ENCODE measurements at places on chromosomes 4 and X.

DNA sequence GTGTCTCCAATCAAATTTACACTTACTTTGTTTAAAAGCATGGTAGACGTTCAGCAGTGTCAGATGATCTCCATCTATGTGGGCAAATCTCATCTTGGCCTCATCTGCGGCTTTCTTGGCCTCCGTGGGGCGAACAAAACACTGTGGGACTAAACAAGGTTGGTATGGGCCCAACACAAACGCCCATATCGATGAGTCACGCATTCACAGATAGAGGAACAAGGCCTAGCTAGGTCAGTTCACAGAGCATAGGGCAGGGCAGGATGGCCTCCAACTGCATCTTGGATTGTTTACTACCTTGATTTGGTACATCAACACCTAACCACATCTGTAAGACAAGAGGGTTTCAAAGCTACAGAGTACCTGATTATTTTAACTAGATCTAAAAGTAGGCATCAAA lies 47.3 kb downstream of the DHX15 start:
- no peak for DNase-seq

- DNase-seq = no peak
Observed at GRCh38 chr4:64230709-64231310, 178.4 kb downstream of the TECRL start.

- DNase-seq = no peak
Observed at GRCh38 chr4:6987588-6987961, 55.6 kb upstream of the TADA2B start.

DNA sequence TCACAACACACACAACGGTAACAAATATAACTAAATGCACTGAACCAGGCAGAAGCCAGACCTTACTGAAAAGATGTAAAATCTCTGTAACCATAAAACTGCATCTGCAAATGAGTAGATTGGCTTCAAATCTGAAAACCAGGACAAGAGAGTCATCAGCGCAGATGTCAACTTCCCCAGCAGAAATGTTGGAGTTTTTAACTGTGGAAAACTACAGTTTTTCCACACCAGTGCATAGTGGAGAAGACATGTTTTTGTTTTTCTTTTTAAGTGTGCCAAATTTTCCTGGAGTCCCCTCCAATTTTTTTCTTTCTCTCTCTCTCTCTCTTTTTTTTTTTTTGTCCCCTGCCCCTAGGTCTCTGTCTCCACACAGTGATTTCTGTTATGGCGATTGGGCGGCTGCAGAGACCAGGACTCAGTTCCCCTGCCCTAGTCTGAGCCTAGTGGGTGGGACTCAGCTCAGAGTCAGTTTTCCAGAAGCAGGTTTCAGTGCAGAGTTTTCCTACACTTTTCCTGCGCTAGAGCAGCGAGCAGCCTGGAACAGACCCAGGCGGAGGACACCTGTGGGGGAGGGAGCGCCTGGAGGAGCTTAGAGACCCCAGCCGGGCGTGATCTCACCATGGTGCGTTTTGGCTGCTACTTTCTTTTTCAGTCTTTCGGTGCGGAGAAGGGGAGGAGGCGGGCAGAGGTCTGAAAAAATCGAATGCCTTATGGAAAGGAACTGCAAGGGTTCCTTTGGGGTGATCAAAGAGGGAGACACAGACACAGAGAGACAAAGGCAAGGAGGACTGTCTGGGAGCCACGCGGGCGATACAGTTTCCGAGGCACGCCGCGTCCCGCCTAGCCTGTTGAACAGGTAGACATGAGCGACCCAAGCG lies at the start of gene GUCY1A1:
Gene GUCY1A1 (plus strand): TSS at position 505 of the 878 bp plus-strand sequence. CDS start 30,020 bp downstream, outside the sequence.
- no peak for DNase-seq

- DNase-seq = no peak
Observed at GRCh38 chr4:37715889-37716402, 29.8 kb upstream of the RELL1 start.

GRCh38 chr4:181890031-181890430 lies 353.2 kb upstream of the TENM3 start:
- no peak for DNase-seq

- no peak for DNase-seq
Observed at GRCh38 chrX:45860450-45860849, 659.8 kb upstream of the DIPK2B start.

DNA sequence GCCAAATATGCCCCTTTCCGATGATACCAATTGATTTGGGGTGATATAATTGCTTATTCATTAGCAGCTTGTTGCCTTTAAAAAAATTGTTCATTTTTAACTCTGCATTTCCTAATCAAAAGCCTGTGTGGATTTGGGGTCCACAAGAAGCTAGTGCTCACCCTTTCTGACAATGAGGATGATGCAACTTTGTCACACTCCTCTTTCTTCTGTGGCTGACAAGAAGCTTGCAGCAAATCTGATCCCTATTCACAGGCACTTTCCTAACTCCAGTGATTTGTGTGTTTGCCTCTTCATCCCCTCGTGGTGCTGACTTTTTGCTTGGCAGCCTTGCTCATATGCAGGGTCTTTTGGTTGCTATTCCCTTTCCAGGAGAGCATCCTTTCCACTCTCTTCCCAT lies 182.7 kb upstream of the LDB2 start:
- no peak for DNase-seq

DNA sequence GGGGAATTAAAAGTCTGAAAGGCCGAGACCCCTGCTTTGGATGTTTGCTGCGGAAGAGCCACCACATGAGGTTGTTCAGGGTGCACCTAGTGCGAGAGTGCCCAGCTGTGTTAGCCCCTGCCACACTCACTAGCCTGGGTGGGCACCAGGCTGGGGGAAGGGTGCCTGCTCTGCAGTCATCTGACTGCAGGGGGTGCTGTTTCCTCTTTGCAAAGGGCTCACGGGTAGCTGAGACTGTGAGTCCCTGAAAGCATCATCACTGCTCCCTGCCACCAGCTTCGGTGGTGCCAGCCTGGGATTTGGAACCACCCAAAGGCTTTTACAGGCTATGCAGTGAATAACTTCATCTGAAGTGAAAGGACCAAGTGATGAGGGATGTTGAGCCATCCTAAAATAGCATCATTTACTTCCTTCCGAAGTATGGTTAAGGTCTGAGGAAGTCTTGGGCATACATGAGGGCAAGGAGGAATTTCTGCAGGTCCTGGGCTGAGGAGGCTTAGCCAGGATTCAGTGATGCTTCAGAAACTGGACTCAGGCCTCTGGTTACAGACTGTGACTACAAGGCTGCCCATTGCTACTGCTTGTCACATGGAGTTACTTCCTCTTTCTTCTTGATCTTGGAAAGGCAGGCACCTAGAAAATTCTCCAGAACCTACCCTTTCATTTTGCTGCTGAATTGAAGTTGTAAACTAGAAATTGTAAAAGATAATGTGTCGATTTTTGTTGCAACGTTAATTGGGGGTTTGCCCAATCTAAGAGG lies 293.2 kb upstream of the PRPS2 start:
- DNase-seq = no peak

DNA sequence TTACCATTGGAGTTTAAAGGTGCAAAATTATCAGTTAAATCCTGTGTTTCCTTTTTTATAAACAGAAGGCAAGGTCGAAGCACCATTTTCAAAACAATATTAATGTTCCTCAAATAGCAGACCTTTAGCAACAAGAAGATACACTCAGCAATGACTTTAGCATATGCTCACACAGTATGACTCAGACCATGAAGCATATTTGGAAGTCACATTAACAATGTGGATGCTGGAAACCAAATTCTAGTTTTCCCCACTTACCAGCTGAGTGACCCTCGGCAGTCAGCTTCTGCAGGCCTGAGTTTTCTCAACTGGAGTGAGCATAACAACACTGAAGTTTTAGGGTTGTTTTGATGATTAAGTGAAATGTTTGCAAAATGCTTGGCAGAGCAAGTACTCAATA lies 130.5 kb downstream of the ANK2 start:
- DNase-seq = peak; percentile 17

DNA sequence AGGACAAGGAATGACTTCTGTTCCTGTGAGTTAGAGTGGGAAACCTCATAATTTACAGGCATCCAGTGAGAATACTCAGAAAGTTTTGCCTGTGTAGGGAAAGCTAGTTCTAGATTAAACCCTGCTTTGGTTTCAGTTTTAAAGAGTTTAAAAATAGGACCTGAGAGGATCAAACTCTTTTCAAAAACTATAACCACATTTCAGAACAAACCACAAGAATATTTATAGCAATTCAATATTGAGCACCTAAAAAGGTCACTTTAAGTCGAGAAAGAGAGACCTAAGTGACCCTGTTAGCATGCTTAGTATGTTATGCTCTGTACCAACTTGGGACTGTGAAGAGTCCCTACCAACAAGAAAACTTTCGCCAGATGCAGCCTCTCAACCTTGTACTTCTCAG lies 17.4 kb upstream of the PWWP3B start:
- no peak for DNase-seq

- DNase-seq = no peak
Observed at GRCh38 chr4:99157478-99157935, 13.4 kb upstream of the ADH4 start.

GRCh38 chrX:2478546-2479419 lies 22.0 kb downstream of the DHRSX start:
- DNase-seq = no peak

DNA sequence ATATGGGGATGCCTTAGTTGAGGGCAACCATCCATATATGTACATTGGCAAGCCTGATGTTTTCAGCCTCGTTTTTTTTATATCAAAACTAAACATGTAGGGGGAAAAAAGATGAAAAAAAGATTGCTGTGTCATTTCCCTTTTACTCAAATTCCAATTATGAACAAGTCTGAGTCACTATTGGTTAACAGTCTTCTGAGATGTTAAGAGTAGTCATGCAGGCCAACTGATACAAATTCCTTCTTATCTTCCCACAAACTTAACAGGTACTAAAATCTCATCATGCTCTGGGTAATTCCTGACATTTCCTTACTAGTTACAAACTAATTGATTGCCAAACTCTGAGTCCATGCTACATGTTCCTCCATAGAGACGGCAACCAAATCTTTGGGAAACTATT lies 222.1 kb downstream of the FRMPD4 start:
- peak; percentile 47 for DNase-seq

DNA sequence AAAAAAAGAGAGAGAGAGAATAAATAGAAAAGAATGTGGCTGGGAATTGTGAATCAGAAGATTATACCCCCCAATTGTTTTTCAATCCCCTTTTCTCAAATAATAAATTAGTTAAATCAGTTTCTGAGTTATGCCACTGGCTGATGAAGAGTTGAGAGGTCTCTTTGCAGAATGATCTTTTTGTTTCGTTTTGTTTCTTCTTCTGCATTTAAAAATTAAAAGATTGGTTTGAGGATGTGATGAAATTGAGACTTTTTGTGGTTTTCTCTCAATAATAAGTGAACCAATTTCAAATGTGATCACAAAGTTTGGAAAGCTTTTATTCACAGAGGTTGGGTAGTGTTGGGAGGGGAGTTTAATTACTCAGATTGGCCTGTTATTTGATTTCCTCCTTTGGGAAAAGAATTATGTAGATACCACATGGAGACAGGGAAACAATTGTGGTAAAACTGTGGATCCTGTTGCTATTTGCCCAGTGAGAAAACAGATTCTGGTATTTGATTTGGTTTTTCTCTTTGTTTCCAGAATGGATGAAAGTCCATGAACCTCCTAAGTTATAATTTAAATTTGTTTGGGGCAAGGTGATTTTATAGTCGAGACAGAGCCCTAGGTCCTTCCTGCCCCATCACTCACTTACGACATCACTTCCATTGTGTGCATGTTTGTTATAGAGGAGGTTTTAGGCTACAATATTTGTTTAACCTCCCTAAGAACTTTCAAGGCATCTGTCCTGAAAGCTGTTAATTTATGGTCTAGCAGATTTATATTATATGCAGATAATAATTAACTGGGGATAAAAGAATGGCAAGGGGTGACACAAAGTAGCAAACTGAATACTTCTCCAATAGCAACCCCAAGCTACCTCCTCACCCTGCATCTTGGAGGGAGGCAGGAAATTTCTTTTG lies 92.0 kb upstream of the BMPR1B start:
- DNase-seq = no peak

DNA sequence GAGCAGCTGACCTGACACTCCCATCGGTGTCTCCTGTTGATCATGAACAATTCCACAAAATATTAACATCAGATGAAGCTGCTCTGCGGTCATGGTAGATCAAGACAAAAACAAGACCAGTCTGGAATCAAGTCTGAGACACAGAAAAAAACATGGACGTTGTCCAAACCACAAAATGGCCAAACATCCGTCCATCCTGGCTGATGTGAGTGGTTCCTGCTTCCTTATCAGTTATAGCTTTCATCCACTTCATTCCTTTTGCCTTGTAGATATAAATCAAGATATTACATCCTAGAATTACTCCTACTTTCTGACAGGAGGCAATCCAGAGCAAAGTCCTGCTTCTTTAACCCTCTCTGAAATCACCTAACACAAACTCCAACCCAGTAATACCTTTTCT lies 28.8 kb upstream of the PCSK1N start:
- peak; percentile 24 for DNase-seq

DNA sequence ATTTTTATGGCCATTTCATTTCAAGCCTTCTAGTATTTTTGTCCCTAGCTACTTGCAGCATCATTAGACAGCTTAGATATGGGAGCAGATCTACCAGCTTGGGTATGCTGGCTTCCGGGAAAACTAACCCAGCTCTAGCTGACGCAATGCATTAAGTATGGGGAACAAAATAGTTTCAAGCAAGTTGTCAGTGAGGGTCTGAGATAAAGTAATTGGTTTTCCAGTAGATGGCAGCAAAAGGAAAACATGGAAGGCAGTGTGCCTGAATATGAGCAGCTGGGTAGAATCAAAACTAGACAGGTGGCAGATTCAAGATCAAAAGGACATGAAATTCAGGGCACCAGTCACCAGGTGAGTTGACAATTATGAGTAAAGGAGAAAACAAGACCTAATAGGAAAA lies 340.9 kb upstream of the CTSO start:
- peak; percentile 91 for DNase-seq

GRCh38 chrX:17359500-17359899 lies 15.5 kb upstream of the NHS start:
- no peak for DNase-seq

GRCh38 chr4:83581411-83582288 lies 45.7 kb downstream of the GPAT3 start:
- no peak for DNase-seq

- no peak for DNase-seq
Observed at GRCh38 chrX:131837325-131837724, 185.8 kb upstream of the STK26 start.

DNA sequence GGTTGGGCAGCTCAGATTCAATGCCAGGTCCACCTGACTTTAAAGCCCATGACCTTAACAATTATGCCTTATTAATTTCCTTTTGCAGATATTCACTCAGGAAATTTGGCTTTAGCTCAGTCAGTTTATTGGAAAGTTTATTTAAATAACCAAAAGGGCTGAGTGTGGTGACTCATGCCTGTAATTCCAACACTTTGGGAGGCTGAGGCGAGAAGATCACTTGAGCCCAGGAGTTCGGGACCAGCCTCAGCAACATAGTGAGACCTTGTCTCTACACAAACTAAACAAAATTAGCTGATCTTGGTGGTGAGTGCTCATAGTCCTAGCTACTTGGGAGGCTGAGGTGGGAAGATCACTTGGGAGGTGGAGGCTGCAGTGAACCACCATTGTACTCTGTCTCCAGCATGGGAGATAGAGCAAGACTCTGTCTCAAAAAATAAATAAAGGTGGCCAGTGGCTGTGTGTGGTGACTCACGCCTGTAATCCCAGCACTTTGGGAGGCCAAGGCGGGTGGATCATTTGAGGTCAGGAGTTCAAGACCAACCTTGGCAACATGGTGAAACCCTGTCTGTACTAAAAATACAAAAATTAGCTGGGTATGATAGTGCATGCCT lies 43.3 kb downstream of the RHOH start:
- no peak for DNase-seq

Data from HS-27A (cell line).